Thyroid gland (tissue), 4 donors: ENCODE measurements at places on chromosomes 6 and 20.
A peak's percentile ranks its signal among the peaks of the same experiment; 100 is the strongest.

- DNase-seq = no peak
Measured at GRCh38 chr6:13260101-13260598, 68.2 kb downstream of the TBC1D7 start.

DNA sequence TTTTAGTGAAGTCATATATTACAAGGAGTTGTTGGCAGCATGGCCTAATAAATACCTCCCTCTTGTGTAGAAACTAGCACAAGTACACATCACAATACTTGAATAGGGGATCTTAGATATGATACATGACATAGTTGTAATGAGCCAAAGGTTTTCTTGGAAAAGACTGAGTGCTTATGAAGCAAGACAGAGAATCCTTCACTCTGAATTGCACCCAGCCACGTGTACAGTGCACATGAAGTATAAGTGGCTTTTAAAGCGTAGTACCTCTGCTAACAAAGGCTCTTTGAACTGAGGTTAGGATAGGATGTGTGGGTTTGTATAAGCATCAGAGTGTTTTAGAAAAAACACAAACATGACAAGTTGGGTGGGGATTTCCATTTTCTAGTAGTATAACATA lies 145.5 kb upstream of the STMND1 start:
- DNase-seq = peak; percentile 9

DNA sequence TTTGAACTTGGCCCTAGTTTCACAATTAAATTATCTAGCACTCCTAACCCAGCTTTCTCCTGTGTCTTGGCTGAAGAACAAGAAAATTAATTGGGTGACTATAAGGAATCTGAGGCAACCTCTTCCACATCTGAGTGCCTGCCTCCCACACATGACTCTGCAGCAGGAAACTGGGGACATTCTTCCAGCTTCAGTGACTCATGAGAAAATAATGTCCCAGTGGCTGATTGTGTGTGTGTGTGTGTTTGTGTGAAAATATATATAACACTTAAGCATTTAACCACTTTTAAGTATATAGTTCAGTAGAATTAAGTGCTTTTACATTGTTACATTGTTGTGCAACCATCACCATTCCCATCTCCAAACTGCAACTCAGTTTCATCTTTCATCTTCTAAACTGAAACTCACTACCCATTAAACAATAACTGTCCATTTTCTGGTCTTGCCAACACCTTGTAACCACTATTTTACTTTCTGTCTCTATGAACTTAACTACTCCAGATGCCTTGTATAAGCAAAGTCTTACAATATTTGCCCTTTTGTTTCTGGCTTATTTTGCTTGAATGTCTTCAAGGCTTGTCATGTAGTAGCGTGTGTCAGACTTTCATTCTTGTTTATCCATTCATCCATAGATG lies 8.7 kb downstream of the TRIM38 start:
- DNase-seq = peak; percentile 72

DNA sequence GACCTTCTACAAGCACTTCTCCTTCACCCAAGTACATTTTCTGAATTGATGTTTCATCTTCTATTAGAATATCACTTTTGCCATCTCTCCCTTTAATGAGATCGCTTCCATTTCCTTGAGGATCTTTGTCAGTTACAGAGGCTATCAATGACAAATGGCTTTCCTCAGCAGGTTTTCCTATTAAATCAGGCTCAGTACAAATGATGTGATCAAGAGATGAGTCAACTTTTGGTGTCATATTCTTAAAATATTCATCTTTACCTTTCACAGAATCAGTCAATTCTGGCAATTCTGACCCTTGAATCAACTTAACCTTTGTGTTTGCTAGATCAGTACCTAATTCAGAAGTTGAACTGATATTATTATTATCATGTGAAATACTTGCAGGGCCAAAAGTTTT lies 37.3 kb downstream of the DST start:
- no peak for DNase-seq

- no peak for DNase-seq
Measured at GRCh38 chr6:31464252-31465184, 33.4 kb upstream of the MICB start.

GRCh38 chr6:42599558-42599957 lies 35.7 kb downstream of the UBR2 start:
- DNase-seq = no peak

DNA sequence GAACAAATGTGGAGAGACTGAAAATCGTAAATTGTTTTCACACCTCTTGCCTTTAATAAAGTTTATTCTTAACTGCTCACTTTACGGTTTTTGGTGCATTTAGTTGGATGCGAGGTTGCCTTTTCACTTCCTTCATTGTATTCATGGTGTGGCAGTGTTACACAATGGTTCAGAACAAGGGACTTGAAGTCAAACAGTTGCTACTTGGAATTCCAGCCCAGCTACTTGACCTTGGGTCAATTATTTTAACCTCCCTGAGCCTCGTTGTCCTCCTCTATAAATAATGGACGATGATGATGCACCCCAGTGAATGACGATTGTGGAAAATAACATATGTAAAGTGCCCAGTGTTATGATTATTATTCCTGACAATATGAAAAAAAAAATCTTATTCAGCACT lies 72.3 kb downstream of the CARMIL1 start:
- no peak for DNase-seq

- DNase-seq = no peak
Measured at GRCh38 chr20:33568868-33569801, 79.2 kb downstream of the CBFA2T2 start.

DNA sequence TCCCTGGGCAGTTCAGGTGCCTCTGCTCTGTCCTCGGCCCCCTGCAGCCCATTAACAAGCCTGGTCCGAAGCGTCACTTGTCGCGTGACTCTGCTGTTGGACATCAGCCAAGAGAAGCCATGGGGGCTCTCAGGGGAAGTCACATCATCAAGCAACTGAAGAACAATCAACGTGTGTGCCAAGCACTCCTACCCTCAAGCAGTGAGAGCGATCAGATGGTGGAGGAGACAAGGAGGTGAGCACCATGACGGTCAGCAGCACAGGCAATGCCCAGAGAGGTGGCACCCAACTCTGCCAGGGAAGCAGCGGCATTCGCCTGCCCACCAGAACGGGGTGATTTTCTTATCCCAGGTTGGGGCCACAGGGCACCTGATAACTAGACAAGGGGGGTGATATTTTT lies 132.7 kb downstream of the AGPAT4 start:
- no peak for DNase-seq

GRCh38 chr6:47135772-47136171 lies 93.6 kb upstream of the ADGRF1 start:
- DNase-seq = no peak

- peak; percentile 32 for DNase-seq
Measured at GRCh38 chr6:111871725-111872400, 1.4 kb downstream of the FYN start.

- DNase-seq = no peak
Measured at GRCh38 chr20:50020288-50020687, 37.5 kb downstream of the SNAI1 start.

DNA sequence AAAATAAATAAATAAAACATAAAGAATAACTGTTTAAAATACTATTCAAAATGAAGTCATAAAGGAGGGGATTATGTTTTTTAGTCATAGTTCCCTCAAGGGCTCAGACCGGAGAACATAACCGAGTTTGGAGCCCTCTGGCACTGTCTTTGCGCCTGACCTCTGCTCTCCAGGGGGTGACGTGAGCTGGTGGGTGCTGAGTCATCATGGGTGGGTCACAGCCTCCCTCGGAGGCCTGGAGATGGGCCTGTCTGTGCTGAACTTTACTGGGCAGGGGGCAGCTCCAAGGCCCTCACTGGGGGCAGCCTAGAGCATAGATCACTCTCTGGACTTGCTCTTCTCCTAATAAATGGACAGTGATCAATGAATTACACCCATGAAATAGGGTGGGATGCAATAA lies 3.1 kb upstream of the MAVS start:
- no peak for DNase-seq

DNA sequence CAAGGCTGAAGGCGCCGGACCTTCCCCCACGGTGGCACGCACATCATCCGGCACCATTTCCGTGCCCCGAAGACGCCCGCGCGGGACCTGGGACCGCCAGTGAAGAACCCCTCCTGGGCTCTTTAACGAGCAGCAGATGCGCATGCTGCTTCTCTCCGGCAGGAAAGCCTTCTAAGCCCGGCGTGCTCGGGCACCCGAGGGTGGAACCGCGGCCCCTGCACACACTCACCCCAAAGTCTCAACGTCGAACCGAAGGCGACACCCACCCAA lies 240 bp downstream of the FOXQ1 start:
- no peak for DNase-seq

DNA sequence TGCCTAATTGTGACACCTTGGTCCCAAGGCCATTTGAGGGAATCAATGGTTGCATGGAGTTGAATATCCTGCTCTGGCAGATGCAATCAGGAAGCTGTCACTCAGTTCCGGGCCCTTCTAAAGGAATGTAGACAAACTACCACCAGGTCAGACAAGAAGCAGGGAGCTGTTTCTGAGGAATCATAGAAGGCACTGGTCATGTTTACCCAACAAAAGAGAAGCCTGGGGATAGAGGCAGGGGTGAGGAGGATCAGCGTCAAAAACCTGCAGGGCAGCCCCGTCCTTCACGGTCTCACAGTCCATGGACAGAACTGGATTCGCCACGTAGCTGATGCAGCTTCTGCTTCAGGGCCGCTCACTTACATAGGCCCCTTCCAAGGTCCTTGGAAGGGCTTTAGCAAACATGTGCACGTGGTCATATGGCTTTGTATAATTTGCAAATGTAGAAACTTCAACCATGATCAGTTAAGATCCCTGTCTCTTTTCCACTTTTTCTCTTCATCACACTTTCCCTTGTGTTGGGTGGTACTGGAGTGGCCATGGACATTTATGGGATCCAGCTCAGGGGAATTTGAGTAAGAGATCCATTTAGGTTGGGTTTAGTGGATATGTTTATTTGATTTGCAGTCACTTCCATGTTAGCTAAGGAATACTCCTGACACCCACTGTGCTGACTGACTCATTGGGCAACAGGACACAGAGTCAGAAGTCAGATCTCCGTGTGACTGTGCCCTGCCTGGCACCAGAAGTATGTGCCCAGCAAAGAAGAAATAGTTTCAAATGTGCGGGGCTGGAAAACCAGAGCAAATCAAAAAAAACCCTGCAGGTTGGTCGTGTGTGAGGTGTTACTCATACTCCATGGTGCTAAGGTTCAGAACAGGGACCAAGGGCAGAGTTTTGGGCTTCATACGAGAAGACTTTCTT lies 60.0 kb upstream of the ZFAND3 start:
- no peak for DNase-seq

DNA sequence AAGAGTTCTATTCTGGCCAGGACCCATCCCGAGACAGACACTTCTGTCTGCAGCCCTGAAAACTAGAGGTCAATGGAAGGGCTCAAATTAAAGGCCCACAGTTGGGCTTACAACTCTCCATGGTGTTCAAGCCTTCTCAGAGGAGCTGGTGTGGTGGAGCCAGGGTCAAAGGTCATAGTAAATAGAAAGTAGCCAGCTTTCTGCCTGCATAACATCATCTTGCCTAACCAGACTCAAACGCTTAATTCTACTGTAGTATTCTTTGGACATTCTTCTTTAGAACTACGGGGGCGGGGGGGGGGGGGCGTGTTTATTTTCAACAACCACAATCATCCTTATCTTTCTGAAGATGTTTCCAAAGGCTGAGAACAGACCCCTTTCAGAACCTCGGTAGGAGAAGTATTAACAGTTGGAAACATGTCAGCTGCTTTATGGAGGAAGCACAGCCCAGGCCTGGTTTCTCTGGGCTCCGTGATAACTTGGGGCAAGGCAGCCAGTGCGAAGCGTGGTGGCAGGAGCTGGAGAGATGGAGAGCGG lies 1.5 kb upstream of the RREB1 start:
- no peak for DNase-seq

- peak; percentile 74 for DNase-seq
Measured at GRCh38 chr20:346640-347316, at the start of gene NRSN2. Gene NRSN2 (plus strand): TSS chr20:347111. CDS start chr20:349644, 2,533 bp downstream.

- peak; percentile 31 for DNase-seq
Measured at GRCh38 chr6:56314683-56315523, 67.5 kb upstream of the COL21A1 start.

GRCh38 chr20:11271319-11271718 lies 597.5 kb upstream of the JAG1 start:
- peak; percentile 48 for DNase-seq

DNA sequence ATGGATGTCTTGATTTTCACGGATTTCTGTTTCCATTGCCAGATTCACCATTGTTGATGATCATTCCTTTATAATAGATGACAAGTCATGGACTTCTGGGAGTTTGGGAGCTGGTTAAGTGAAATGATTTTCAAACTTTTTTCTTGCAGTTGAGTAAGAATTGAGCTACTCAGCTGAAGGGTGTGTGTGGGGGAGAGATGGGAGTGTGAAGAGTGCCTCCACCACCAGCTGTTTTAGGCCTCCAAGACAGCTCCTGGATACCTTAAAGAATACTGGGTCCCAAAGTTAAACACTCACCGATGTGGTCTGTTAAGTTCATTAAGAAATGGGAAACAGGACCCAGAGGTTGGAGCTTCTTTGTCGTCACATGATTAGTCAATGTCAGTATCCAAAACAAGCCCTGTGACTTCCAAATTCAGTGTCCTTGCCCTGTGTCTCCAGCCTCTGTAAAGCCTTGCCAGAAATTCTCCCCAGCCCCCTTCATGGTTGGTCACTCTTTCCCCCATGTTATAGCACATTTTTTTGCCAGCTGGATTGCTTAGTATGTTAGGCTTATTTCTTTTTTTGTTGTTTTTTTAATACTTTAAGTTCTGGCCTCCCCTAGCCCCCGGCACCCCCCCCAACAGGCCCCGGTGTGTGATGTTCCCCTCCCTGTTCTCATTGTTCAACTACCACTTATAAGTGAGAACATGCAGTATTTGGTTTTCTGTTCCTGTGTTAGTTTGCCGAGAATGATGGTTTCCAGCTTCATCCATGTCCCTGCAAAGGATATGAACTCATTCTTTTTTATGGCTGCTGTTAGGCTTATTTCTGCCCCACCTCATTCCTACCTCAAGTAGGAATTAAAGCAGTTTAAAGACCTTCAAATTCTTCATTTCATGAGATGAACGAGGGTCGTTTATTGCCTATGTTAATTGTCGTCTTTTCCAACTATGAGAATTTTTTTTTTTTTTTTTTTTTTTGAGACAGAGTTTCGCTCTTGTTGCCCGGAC lies 26.9 kb downstream of the BICRAL start:
- peak; percentile 54 for DNase-seq

- DNase-seq = no peak
Measured at GRCh38 chr6:21181866-21182265, 411.7 kb upstream of the SOX4 start.

- no peak for DNase-seq
Measured at GRCh38 chr6:69650703-69651102, 146.1 kb downstream of the LMBRD1 start.

- DNase-seq = no peak
Measured at GRCh38 chr20:10509376-10509775, 74.3 kb downstream of the SLX4IP start.

DNA sequence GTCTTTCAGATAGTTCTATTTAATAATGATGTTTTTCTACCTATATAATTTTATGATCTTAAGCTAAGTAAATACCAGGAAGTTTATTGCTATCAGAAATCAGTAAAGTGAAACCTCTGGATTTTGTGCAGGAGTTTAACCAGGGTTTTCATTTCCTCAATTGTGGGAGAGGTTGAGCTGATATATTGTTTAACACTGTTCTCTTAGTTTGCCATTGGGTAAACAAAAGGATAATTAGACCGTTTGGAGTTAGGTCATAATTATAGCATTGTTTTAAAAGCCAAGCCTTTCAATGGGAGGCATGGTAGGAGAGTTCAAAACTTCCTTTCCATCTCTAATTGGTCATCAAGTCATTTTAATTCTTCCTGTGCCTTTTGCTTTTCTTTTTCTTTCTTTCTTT lies 58.7 kb downstream of the STXBP5 start:
- no peak for DNase-seq
